Left forelimb (tissue), 1 donor: ENCODE measurements at places on chromosomes 13 and 19.

DNA sequence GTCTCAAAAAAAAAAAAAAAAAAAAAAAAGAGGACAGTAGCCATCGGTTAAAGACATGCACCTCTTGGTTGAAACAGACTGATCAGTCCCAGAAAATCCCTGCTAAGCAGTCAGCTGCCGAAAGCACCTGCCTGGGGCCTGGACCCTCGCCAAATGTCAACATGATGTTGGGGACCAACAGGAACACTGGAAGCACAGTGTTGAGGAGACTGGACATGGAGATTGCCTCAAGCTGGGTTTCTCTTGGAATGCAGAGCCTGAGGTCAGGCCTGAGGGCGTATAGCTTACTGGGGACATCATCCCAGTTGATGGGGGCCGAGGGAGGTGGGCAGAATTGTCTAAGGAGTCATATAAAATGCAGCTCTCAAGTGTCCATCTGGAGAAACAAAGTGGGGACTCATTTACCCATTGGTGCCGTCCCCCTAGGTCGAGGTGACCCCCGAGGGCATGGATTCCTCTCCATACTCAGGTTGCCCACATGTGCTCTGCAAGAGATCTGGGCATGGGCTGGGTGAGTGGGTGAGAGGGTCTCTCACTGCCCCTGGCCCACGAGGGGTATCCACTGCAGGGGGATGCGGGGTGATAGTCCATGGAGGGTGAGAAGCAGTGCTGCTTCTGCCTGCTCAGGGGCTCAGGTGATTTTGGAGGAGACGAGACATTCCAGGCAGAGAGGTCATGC, 164.5 kb downstream of the URI1 start:
- no peak for DNase-seq

GRCh38 chr19:28932446-28932845, 280.5 kb downstream of the UQCRFS1 start:
- DNase-seq, result no peak

- no peak for DNase-seq
These were observed 639 bp downstream of the STARD13 start for GRCh38 chr13:33284916-33285315.

DNA sequence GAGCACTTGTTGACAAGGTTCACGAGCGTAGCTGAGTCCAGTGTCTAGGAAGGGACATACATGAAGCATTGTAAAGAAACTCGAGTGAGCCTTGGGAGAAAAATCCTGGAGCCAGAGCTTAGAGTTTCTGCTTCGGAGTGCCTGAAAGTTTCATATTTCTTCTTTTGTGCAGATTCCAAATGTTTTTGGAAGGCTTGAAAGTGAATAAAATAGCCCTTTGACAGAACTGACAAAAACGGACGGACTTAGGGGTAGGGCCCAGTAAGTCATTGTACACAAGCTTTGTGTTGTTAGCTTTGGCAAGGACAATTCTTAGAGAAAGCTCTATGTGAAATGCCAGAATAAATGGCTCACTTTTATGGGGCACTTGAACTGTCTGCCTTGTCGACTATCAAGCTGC, 2.8 kb downstream of the RNF113B start:
- DNase-seq, result no peak

DNA sequence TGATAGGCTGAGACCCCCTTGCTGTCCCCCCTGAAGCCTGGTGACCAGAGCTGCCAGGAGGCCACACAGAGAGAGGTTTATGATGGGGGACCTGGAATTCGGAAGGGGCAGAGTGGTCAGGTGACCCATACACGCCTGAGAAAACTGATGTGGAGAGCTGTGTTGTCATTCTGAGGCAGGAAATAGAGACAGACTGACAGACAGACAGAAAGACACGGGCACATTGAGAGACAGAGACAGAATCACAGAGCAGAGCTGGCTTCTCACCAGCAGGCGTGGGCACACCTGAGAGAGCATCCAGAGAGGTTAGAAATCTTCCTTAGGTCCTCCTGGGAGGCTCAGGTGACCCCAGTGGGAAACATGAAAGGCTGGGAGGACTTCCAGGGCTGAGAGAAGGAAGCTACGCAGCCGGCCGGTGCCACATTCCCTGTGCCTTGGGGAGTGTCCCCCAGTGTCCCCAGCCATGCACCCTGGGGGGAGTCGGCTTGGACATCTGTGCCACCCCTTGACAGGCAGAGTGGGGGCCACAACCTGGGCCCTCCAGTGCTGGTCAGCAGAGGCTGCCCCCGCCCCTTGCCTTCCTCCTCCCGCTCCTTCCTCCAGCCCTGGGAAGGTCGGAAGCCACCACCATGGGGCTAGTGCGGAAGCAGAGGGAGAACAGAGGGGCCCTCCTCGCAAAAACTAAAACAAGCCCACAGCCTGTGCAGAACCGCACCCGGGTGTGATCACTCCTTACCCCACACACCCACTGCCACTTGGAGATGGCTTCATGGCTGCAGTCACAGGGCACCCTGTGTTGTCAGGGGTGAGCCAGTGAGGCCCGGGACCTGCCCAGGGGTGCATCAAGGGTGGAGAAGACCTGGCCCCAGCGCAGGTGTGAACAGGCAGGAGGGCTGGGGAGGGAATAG, 2.2 kb downstream of the FFAR1 start:
- peak; percentile 45 for DNase-seq

- no peak for DNase-seq
These were observed 34.9 kb upstream of the UQCRFS1 start for GRCh38 chr19:29247872-29248271.

- DNase-seq, result no peak
These were observed at the start of gene GPR4 for GRCh38 chr19:45601524-45602374. Gene GPR4 (minus strand): TSS chr19:45602212. CDS start chr19:45591866, 10,346 bp downstream.

DNA sequence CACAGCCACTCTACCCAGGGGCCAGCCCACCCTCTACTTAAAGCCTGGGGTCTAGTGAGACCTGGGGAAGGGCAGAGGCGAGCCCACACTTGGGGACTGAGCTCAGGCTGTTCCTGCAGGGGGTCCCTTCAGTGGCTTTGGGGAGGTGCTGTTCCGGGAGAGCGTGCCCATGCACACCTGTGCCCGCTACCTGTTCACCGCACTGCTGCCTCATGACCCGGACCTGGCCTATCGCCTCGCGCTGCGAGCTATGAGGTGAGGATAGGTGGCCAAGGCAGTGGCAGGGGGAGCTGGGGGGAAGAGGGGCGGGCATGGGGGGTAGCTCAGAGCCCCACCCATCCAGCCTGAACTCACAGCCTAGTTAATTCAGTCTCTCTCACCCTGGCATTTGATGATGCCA, 24.0 kb downstream of the ZSWIM4 start:
- no peak for DNase-seq

DNA sequence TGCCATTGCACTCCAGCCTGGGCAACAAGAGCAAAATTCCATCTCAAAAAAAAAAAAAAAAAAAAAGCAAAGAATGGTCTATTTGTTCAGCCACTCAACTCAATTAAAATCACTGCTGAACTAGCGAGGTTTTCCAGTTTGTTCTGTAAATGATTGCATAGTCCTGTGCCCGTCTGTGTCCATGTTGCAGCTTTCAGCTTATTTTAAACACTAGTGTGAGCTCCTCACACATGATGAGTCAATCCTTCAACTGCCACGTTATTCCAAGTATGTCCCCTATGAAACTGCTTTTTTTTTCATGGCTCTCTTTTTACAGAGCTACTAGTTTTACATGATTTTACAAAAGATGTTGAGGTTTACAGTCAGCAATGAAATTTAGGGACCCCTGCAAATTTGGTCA, 12.2 kb downstream of the SUGP2 start:
- no peak for DNase-seq

- no peak for DNase-seq
These were observed 40.0 kb upstream of the ISYNA1 start for GRCh38 chr19:18477974-18478373.

GRCh38 chr19:57068921-57069697, 50.7 kb upstream of the USP29 start:
- no peak for DNase-seq

DNA sequence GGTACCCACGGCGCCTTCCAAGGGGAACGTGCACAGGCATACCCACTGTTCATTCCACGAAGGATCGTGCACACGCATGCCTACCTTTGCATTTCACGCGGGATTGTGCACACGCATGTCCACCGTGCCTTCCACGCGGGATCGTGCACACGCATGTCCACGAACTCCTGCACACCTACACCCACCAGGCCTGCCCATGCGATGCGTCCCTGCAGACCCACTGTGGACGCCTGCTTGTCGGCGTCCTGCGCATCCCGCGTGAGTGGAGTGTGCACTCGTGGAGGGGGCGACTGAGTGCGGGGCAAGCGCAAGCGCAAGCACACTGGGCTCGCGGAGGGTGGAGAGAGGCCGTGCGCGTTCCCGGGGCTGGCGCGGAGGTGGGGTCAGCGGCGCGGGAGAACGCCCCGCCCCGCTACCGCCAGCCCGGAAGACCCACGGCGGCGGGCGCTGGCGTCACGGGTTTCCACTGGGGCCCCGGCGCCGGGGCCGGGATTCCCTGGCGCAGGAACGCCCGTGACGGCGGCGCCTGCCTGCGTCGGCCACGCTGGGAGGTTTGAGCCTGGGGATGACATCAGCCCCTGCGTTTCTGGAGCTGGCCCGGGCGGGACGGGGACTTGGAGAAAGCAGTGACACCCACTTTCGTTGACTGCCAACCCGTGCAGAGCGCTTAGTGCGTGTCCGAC, 18.7 kb downstream of the GADD45B start:
- DNase-seq, result peak; percentile 81

DNA sequence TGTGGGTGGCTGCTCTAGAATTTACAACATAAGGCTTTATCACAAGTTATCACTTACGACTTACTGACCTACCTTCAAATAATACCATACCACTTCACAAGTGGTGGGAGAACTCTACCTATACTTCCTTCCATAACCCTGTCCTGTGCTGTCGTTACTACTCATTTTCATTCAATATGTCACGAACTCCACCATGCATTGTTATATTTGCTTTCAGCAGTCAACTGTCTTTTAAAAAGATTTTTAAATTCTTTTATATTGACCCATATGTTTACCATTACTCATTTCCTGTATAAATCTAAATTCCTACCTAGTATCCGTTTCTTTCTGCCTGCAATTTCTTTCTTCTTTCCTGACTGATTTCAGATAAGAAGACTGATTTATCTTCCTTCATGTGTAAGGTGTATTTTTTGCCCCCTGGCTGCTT, 200.0 kb downstream of the KLF12 start:
- DNase-seq, result no peak

DNA sequence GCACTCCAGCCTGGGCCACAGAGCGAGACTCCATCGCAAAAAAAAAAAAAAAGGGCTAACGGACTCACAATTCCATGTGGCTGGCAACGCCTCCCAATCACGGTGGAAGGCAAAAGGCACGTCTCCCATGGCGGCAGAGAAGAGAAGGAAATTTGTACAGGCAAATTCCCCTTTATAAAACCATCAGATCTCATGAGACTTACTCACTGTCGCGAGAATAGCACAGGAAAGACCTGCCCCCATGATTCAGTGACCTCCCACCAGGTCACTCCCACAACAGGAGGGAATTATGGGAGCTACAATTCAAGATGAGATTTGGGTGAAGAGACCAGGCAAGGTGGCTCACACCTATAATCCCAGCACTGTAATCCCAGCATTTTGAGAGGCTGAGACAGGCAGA, 18.7 kb upstream of the NMRK2 start:
- no peak for DNase-seq

GRCh38 chr13:95258619-95259194, 42.5 kb downstream of the ABCC4 start:
- no peak for DNase-seq

- DNase-seq, result no peak
These were observed 16.1 kb upstream of the DHRS12 start for GRCh38 chr13:51820016-51820597.

- no peak for DNase-seq
These were observed 20.7 kb downstream of the GARRE1 start for GRCh38 chr19:34274827-34275625.

DNA sequence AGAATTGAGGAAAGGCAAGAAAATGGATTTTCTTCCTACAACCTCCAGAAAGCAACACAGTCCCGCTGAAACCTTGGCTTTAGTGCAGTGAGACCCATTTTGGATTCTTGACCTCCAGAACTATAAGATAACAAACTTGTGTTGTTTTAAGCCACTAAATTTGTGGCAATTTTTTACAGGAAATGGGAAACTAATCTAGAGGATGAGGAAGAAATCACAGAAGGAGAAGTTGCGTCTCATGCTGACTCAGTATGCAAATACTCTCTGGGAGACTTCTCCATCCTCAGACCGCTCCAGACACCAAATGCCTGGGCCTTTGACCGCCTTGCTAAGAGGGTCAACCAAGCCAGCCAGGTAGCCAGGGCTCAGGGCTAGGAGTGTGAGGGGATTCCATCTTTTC, 13.1 kb upstream of the CEACAM16 start:
- no peak for DNase-seq

DNA sequence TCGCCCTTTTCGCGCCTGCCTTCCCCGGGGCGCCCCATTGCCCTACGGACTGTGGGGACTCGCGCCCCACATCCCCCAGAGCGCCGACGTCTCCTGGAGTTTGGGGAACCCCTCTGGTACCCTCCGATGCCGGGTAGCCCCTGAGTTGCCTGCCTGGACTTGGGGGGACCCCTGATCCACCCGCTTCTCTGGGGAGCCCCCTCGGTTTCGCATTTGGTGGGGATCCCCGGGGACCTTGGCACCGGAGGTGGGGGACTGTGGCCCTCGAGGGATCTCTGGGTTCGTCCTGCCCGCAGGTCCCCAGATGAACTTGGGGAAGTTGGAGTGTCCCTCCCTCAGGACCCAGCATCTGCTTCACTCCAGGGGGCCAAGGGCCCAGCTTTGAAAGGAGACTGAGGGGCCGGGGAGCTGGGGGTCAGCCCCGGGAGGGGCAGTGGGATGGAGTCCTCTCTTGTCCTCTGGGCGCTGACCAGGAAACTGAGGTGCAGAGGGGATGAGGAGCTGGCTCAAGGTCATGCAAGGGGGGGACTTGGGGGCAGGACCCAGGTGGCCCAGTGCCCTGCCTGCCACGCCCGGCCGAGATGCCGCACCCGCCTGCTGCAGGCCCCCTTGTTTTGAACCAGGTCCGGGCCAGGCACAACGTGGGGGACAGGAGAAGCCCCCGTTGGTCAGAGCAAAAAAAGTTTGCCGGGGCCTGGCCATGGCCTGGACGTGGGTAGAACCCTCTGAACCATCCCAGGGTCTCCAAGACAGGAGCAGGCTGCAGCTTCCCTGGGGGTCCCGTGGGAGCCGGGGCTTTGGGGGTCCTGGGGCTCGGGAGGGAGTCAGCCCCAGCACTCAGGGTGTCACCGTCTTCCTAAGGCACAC, 1.0 kb downstream of the EFNA2 start:
- DNase-seq, result no peak

GRCh38 chr19:45107621-45108150, 14.7 kb downstream of the PPP1R37 start:
- no peak for DNase-seq
